SK-N-MC (cell line): ENCODE measurements at places on chromosomes 7 and 10.
A peak's percentile ranks its signal among the peaks of the same experiment; 100 is the strongest.

- DNase-seq = no peak
These were observed 18.6 kb downstream of the GOLGA7B start for GRCh38 chr10:97868134-97868685.

GRCh38 chr7:81140775-81141174 is 221.9 kb upstream of the SEMA3C start:
- DNase-seq = no peak

GRCh38 chr10:78772986-78773530 is 295.7 kb upstream of the ZMIZ1 start:
- no peak for DNase-seq

DNA sequence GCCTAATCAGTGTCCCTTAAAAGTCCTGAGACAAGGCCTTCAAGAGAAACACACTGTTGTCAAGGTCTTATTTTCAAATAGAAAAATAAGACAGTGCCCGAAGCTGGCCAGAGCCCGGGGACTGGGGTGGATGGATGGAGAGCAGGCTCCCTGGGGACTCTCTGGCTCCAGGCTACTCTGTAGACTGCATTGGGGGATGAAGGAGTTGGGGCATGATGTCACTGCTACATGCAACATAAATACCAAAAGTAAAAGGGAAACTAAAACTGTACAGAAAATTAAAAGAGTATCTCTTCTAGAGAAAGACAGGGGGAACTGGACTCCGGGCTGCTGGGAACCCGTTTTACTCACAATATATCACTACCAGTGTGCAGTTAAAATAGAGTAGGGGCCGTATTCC is 629.8 kb downstream of the KCNMA1 start:
- DNase-seq = no peak

DNA sequence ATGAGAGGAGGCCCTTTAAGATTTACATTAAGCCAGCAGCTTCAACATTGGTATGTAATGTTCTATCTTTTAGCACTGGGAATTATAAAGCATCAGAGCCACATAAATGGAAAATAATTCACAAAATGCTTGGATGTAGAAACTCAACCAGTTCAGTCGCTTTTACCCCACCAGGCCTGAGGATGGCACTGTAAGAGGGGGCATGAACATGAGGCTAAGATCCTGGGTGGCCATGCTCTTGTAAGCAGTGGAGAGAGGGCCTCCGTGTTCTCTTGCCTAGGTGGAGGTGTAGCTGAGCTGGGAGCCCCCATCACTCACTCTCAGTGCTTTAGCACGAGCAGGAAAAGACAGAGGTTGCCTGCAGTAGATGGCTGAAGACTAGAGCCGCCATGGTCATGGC is 238.8 kb downstream of the FANK1 start:
- DNase-seq = no peak

DNA sequence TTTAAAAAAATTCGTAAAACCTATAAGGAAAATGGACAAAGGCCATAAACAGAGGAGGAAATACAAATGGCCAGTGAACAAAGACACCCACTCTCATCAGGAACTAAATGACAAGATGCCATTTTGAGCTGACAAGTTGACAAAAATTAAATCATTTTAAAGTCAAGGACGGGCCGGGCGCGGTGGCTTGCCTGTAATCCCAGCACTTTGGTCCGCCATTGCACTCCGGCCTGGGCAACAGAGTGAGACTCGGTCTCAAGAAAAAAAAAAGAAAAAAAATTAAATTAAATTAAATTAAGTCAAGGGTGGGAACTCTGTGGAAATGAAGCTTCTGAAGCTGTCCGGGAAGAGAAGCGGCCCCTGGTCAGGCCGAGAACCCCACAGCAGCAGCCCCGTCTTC is 1.2 kb upstream of the NOM1 start:
- DNase-seq = no peak

DNA sequence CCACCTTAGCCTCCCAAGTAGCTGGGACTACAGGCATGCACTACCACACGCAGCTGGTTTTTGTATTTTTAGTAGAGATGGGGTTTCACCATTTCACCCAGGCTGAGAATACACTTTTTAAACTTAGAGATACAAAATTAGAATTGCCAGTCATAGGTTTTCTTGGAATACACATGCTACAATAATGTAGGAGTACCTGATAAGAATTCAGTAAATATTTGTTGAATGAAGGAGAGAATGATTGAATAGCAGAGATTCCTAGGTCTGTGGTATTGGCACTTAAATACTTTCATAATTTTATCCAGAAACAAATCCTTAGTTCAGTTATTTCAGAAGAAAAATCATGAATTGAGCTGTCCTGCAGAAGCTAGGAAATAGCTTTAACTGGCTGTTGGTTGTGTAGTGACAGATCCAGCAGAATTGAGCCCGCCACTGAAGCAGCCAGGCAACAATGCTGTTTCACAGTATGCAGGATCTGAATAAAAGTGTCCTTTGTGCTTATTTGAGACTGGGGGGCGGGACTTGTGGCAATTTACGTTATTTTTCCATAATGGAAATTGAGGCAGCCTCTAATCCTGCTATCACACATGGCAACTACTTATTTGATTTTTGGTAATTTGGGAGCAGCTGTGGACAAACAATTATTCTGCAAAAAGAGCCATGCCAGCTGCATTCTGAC is 31.5 kb downstream of the NRF1 start:
- no peak for DNase-seq

- no peak for DNase-seq
These were observed 58.7 kb upstream of the VSTM2A start for GRCh38 chr7:54483523-54483922.

DNA sequence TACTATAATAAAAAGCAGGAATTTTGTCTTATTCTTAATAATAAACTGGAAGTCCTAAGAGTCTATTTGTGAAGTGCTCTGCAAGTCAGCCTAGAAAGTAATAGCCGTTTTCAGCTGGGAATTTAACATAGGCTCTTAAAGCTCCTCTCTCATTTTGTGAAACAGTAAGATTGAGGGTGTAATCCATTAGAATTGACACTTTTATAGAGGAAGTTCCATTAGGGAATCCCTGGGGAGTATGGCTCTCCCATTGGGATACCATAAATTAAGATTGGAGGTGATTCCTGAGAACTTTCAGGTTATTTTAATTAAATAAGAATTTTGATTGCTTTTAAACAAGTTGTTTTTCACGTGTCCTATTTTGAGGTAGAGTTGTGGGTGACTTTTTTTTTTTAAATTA is 68.0 kb downstream of the EXOC4 start:
- peak; percentile 10 for DNase-seq

GRCh38 chr7:17546592-17546991 is 248.1 kb downstream of the AHR start:
- no peak for DNase-seq

DNA sequence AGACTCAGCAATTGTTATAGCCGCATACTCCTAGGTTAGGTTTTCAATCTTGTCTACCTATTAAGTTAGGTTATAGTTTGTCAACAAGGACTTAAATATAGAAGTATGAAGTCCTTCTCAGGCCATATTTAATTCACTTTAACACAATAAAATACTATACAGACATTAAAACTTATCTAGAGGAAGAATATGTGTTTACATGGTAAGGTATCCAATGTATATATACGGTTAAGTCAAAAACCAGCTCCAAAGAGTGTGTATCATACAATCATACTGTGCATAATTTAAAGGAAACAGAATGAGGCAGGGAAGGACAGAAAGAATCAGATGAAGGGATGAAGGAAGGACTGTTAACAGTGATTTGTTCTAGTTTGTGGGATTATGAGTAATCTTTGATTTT is 79.5 kb upstream of the LANCL2 start:
- DNase-seq = no peak

DNA sequence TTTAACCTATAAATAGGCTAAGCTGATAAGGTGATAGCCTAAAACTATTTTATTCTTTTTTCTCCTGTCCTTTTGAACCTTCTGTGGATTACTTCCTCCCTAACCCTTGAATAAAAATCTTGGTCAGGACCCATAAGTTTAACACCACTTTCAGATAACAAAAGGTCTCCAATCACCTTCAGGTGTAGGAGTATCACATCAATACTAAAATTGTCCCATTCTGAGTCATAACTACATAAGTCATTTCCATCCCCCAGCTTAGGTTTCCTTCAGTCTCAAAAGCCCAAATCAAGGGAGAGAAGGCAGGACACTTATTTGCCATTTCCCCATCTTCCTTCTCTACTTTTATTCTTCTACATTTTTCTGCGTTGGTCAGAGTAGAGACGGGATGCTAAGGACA is 56.9 kb upstream of the WNT16 start:
- no peak for DNase-seq

GRCh38 chr10:97180363-97180755 is 5.4 kb downstream of the SLIT1 start:
- DNase-seq = no peak
